COR-L47 (cell line): ENCODE measurements at places on chromosomes 5 and 9.

DNA sequence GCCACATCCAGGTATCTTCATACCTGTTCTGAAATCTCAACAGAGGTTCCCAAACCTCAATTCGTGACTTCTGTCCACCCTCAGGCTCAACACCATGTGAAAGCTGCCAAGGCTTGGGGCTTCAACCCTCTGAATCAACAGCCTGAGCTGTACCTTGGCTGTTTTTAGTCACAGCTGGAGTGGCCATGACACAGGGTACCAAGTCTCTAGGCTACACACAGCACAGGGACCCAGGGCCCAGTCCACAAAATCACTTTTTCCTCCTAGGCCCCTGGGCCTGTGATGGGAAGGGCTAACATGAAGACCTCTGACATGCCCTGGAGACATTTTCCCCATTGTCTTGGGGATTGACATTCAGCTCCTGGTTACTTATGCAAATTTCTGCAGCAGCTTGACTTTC lies 464.9 kb downstream of the ELAVL2 start:
- no peak for DNase-seq

GRCh38 chr5:82828211-82828610 lies 249.0 kb downstream of the TMEM167A start:
- no peak for DNase-seq

- no peak for DNase-seq
These were observed 1.1 kb upstream of the DCANP1 start for GRCh38 chr5:135448071-135448739.

DNA sequence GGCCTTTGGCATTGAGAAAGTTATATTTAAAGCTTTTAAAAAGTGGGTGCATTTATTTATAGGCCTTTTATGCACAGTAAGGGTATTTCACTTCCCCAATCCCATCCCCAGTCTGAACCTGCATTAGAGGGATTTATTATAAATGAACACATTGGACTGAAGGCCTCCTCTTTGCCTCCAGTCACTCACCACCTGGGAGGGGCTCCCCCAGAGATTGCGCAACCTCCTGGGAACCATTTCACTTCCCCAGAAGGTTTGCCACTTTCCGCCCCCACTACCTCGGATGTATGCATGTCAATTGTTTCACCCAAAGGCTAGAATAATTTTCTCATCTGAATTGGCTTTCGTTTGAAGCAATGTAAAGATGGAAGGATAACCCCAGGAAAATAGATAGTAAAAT lies 29.8 kb upstream of the VCAN start:
- DNase-seq, result no peak

DNA sequence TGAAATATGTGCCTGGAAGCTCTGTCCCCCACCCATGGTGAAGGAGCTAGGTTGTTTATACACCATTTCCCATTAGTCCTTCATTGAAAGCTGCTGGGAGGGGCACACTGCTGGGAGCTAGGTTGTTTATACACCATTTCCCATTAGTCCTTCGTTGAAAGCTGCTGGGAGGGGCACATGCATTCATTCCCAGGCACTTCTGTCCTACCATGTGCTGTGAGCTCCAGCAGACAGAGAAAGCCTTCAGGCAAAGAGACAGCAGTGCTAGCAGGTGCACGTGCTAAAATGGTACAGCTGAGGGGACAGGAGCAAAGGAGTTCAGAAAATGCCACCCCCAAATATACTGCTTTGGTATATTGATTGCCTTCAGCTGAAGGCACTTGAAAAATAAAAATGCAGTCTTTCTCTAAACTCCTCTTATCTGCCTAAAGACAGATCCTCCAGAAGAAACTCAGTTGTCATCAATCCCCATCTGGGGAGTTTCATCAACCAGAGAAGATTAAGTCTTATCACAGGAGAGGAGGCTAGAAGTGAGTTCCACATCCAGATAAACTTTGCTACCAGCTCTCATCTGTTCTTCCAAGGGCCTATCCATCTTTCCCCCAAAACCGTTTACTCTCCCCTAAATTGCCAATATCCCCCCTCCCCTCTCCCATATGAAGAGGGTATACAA lies 27.7 kb upstream of the DAPK1 start:
- DNase-seq, result no peak

DNA sequence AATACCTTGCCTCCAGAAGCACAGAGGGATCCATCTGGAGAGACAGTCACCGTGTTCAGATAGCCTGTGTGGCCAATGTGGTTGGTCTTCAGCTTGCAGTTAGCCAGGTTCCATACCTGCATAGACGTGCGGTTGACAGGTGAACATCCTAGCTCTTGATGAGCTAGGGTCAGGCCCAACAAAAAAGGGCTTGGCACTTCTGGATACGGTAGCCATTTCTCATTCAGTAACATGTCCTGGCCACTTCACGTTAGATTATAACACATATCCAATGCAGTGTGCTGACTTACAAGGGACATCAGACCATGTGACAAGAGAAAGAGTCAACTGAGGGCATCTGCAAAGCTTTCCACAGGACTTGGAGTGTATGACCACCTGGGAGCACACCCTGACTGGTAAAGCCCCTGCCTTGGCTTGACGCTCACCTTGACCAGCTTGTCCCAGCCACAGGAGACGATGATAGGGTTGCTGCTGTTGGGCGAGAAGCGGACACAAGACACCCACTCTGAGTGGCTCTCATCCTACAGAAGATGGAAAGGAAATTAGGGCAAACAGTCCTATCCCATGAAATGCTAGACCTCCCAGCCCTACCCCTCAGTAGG lies 4.5 kb downstream of the RACK1 start:
- DNase-seq, result no peak

DNA sequence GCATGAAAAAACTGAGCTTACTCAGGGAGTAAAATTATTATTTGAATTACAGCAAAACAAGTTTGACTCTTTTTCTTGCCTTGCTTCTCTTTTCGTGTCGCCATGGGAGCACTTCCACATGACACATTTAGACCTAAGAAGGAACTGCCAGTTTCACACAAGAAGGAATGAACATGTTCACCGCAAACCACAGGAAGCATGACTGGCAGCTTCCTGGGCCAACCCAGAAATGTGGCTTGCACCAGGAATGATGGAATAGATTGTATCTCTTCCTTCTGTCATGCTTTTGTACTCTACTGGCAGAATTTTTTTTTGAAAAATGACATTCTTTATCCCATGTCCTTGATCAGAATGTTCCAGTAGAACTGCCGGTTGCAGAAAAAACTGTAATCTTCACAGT lies 32.9 kb upstream of the MAN2A1 start:
- no peak for DNase-seq

DNA sequence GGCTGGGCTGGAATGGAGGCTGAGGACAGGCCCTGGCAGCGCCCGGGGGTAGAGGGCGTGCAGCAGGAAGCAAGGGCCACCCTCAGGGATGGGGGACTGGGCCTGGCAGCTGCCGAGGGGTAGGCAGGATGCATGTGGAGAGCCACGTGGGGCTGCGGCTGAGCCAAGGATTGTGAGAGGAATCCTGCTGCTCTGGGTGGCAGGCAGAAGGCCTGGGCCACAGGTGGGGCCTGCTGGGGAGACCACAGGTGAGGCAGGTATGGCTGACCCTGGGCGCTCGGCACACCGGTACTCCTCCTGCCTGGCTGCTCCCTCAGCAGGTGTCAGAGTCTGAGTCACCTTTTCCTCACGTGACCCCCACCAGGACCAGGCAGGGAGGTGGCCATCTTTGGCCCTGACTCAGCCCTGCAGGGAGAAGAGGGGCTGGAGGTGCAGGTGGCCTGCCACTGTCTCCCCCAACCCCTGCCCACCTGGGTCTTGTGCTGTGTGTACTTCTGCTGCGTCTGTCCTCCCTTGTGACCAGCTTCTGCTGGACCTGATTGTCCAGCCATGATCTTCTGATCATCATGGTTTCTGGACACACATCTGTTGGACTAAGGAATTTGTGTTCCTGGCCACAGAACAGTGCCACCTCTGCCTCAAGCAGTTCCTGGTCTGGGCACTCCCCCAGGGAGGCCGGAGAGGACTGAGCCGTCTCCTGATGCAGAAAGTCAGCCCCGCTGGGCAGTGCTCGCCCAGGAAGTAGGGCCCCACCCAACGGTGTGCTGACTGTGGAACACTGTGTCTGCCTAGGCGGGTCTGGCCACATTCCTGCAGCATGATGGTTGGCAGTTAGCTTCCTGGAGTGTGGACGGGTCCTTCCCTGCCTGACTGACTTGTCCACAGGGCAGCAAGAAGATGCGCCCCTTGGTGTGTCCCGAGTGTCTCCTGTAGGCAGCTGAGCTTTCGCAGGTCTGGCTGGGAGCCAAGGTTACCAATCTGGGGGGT lies 6.4 kb downstream of the ARRDC1 start:
- peak; percentile 64 for DNase-seq

- DNase-seq, result no peak
These were observed 76.2 kb upstream of the IL6ST start for GRCh38 chr5:56070851-56071465.
